CD4-positive, alpha-beta T cell treated with Interleukin-17A for 1 hour (primary cell): ENCODE measurements at places on chromosomes 13 and 19.

DNA sequence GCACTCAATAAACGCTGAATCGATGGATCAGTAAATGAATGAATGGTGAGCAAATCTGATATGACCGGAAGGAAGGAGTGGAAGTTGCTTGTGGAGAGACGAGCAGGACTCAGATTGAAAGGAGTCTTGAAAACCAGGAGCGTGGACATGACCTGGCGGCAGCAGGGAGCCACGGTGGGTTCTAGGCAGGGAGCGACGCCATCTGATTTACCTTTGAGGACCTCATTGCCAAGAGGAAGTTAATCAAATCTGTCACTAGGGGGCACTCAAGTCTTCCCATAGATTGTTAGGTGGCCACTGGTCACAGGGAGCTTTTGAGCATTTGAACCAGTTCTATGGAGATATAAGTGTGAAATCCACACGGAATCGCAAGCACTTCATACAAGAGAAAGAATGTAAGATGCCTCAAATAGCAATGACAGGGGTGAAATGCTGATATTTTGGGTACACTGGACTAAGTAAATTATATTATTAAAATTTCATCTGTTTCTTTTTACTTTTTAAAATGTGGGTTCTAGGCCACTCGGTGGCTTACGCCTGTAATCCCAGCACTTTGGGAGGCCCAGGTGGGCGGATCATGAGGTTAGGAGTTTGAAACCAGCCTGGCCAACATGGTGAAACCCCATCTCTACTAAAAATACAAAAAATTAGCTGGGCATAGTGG, 9.2 kb upstream of the FBN3 start:
- DNase-seq, result peak; percentile 86

DNA sequence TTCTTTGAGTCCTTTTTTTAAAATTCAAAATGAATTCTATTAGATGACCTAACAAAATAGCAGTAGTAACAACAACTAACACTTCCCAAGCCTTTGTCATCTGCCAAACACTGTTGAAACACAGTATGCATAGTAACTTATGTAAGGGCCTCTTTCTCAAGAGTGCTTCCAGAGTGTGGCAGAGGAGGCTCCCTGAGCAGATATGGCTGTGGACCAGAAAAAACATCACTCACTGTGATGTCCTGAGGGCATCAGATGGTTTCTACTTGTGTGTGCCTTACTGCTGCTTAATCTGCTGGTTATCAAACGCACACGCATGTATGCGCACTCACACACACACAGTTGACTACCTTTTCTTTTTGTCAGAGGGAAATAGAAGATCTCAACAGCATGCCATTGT, 110.8 kb downstream of the DLEU7 start:
- no peak for DNase-seq

GRCh38 chr13:62022369-62022768, 606.7 kb upstream of the PCDH20 start:
- DNase-seq, result no peak

GRCh38 chr19:41930926-41931592, 2.8 kb upstream of the ERFL start:
- no peak for DNase-seq

DNA sequence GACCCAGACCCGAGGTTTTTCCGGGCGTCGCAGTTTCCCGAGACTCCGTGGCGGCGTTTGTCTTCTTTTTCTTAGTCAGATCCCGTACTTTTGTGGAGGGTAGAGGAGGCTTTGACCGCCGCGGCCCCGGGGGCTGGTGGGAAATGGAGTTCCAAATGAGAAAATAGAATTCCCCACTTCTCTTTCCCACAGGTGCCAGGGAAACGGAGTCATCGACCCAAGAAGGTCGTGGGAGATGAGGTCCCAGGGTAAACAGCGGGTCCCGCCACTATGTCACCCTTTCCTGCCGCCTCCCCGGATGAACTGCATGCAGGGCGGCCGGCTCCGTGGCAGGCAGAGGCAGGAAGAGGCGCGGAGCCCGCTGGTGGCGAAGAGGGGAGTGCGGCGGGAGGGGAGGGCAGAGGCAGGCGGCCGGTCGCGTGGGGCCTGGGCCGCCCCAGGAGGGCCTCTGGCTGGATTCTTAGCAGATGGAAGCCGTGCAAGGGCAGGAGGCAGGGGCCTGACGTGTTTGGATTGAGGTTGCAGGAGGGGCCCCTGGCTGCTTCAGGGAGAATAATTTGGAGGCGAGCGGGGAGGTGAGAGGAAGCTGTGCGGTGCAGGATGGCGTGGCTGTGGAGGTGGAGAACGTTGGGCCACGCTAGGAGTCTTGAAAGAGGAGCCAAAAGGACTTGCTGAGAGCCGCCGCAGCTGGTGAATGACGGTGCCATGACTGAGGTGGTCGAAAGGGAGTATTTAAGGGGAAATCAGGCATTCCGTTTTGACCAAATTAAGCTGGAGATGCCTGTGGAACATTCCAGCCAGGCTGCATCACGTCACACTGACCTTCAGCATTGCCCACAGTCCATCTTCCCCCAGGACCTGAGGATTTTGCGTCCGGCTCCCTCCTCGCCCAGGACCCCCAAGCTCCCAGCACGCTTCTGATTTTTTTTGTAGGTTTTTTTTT, 11.7 kb downstream of the CYTH2 start:
- peak; percentile 57 for DNase-seq

DNA sequence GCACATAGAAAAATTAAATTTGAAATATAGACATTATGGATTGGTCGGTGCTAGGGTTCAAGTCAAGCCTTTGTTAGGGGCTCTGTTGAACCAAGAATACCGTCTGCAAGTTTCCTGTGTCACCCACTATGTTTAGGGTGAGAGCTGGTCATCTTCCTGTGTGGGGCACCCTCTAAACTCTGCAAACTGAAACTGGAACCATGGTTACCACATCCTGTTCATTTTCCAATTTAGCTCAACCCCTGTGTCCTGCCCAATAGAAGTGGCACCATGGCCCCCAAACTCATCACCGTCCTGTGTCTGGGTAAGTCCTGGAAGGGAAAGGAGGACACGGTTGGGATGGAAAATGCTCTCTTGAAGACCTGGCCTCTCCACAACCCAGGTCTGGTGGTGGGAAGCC, 29.9 kb downstream of the LAIR2 start:
- DNase-seq, result peak; percentile 39

DNA sequence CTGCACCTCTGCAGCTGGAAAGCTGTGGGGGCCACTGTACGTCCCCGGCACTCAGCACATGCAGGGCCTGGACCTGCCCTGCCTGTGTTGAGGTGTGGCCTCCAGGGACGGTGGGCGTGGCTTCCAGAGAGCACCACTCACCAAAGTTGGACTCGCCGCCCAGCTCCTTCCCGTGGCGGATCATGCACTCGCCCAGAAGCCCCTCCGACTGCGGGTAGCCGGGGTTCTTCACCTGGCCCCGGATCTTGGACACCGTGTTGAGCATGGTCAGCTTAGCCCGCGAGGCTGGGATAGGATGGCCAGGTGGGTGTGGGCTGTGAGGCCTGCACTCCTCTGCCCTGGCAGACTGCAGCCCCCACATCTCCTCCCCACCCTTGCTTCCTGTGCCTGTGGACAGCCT, 22.0 kb downstream of the MPND start:
- no peak for DNase-seq

- no peak for DNase-seq
These were observed 73.1 kb downstream of the FLT1 start for GRCh38 chr13:28421676-28422410.

DNA sequence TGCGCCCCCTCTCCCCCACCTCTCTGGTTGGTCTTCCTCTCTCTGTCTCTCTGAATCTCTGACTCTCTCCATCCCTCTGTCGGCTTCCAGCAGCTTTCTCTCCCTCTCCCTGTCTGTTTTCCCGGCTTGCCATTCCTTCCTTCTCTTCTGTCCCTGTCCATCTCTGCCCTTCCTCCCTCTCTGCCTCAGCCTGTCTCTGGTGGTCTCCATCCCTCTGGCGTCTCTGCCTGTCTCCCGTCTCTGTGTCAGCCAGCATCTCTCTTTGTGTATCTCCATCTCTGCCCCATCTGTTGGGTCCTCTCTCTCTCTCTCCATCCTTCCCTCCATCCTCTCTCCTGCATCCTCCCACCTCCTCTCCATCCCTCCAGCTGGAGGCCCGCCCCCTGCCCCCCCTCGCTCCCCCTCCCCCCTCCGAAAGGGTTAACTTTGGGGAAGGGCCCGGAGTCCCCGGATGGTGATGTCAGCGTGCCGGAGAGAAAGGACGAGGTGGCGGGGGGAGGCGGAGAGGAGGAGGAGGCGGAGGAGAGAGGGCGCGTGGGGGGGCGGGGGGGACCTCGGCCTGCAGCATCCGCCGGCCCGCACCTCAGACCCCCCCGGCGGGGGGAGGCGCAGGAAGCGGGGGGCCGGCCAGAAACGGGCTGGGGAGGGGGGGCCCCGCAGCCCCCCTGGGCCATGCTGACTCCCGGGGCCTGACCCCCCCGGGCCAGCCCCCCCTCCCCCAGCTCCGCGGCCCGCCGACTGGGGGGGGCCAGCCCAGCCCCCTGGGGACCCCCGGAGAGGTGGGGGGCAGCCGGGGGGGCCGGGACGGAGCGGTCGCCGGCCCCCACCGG, at the start of gene BRSK1:
BRSK1 (plus strand) TSS at position 450 of the 830 bp plus-strand sequence. CDS start 446 bp downstream, outside the sequence.
- DNase-seq, result peak; percentile 74

DNA sequence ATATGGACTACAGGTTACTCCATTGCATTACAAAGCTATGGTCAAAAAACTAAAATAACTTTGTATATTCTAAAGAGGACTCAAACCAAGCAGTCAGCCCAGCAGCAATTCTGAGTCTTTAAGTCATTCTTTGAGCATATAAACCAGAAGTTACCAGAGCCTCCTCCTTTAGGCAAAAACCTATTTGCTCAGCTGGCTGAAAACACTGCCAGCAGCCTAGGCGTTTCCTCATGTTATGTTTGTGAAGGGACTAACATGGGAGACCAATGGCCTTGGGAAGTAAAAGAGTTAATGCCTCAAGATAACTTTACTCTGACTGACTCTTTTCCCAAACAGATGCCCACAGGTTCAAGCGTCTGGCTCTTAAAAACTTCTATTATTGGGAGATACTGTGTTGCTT, 45.3 kb downstream of the ZNF626 start:
- DNase-seq, result no peak

- DNase-seq, result peak; percentile 87
These were observed at the start of gene ZNF614 for GRCh38 chr19:52028027-52028779. TSS of gene ZNF614 (minus strand) at chr19:52028379. CDS start at chr19:52025745, 2,634 bp downstream.

GRCh38 chr13:99208185-99208584, 7.5 kb downstream of the UBAC2 start:
- DNase-seq, result no peak

- no peak for DNase-seq
These were observed 95.0 kb downstream of the ZNF737 start for GRCh38 chr19:20470345-20471135.

DNA sequence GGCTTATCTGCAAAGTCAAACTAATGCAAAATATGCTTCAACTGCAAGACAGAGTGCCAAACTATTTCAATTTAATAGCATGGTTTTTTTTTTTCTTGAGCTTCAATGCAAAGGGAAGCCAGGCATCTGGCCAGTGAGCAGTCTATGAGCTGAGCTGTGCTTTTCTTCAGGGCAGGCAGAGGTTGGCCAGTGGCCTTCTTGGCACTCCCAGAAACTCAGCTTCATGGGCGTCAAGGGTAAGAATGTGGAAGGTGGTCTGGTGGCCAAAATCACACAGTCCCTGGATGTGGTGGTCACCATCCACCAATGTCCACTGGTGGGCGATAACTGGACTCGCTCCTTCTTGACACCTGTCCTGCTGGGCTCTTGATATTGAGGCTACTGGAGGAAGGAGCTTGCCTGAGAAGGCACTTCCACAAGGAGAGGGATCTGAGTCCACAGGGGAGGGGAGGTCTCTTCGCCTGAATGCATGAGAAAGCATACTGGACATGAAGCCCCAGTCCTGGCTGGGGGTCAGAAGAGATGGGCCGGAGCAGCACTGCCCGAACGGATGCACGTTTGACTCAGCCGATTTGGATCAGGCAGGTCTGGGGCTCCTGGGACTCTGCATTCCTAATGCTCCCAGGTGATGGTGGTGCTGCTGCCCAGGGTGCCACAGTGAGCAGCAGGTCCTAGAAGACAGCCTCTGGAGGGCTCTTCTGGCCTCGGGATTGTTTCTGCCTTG, 17.1 kb downstream of the COL4A2 start:
- DNase-seq, result no peak

GRCh38 chr19:616747-617526, 16.4 kb downstream of the POLRMT start:
- DNase-seq, result no peak

DNA sequence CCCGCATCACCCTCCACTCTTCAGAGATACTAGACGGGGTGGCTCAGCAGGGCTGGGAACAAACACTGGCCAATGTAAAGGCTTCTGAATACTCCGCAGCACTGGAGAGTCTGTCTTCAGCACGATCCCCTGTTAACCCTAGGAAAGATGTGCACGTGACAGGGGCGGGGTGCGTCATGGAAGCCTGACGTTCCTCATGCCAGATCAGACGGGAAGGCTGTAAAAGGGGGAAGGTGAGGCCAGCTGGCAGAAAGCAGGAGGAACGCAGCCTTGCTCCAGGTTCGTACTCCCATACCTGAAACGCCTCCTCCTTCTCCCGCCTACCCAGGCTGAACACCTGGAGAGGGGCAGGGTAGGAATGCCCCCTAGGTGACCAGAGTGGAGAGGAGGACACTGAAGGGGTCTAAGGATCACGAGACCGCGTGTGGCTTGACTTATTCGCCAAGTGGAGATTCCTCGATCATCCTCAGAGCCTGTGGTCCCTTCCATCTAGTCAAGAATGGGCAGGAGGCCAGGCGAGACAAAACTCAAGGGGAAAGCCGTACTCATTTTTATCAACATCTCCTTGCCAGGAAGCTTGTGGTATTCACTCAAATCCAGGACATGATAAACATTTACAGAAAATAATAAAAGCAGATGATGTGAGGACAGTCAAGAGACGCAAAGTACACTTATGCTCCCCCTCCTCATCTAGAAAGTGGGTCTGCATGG, 18.2 kb upstream of the FFAR2 start:
- DNase-seq, result no peak

- DNase-seq, result no peak
These were observed 14.3 kb downstream of the DPRX start for GRCh38 chr19:53646144-53646543.

GRCh38 chr13:73835138-73835721, 299.0 kb downstream of the KLF12 start:
- peak; percentile 69 for DNase-seq

DNA sequence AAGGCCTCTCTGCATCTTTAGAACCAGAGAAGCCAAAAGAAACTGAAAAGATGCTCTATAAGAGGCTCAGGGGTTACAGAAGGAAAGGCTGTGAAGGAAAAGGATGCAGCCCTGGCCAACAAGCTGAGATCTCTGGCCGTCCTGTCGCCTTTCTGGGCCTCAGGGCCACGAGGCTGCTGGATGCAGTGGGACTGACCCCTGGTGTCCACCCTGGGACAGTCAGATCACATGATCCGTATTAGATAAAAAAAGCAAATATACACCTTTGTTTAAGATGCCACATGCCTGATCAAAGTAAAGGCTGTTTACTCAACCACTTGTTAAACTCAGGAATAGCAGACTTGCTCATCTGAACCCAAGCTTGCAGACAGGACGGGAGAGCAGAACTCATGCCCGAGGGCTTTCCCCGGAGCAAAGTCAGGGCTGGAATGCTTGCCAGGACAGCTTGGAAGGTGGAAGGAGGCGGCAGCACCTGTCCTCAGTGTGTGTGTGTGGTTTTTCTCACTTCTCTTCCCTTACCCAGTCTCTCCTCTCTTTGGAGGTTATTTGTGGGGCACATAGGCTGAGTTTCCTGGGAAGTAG, 206.5 kb upstream of the TSHZ3 start:
- DNase-seq, result no peak

GRCh38 chr19:42281146-42281826, 12.2 kb downstream of the CIC start:
- DNase-seq, result peak; percentile 44

GRCh38 chr13:50722440-50723125, 120.9 kb downstream of the DLEU7 start:
- DNase-seq, result no peak
